Hematopoietic multipotent progenitor cell (in vitro differentiated cells): ENCODE measurements at places on chromosomes 1 and 21. TPM values are rescaled to one million over a fixed set of nuclear protein-coding genes. Genes with fewer than 3 reads are reported as not detected.

CFAP410 gene
- 19.7 TPM for total RNA-seq

TOR3A gene
- total RNA-seq = 38.2 TPM

APH1A gene
- 153 TPM for total RNA-seq

MTX1 gene
- 70.3 TPM for total RNA-seq

MYOG gene
- total RNA-seq = not detected

TRNP1 gene
- total RNA-seq = under 0.01 TPM

DPT gene
- not detected for total RNA-seq

RGL1 gene
- total RNA-seq = 0.27 TPM

CYP4Z1 gene
- not detected for total RNA-seq

SV2A gene
- total RNA-seq = 30.2 TPM

LRRC3 gene
- total RNA-seq = 1.1 TPM

RHBG gene
- total RNA-seq = not detected

WNT9A gene
- total RNA-seq = 0.27 TPM

VSIG8 gene
- total RNA-seq = not detected

INKA2 gene
- total RNA-seq = 2.4 TPM

TRIM67 gene
- total RNA-seq = under 0.01 TPM

DMBX1 gene
- total RNA-seq = not detected

SIM2 gene
- total RNA-seq = not detected
